Ammon's horn (tissue), 1 donor: ENCODE measurements at places on chromosomes 3 and 15.

- no peak for DNase-seq
Measured at GRCh38 chr15:39997031-39997430, 42.0 kb downstream of the SRP14 start.

- DNase-seq: no peak
Measured at GRCh38 chr3:115402651-115403050, 220.7 kb upstream of the GAP43 start.

- no peak for DNase-seq
Measured at GRCh38 chr3:131623431-131623830, 120.7 kb upstream of the MRPL3 start.

DNA sequence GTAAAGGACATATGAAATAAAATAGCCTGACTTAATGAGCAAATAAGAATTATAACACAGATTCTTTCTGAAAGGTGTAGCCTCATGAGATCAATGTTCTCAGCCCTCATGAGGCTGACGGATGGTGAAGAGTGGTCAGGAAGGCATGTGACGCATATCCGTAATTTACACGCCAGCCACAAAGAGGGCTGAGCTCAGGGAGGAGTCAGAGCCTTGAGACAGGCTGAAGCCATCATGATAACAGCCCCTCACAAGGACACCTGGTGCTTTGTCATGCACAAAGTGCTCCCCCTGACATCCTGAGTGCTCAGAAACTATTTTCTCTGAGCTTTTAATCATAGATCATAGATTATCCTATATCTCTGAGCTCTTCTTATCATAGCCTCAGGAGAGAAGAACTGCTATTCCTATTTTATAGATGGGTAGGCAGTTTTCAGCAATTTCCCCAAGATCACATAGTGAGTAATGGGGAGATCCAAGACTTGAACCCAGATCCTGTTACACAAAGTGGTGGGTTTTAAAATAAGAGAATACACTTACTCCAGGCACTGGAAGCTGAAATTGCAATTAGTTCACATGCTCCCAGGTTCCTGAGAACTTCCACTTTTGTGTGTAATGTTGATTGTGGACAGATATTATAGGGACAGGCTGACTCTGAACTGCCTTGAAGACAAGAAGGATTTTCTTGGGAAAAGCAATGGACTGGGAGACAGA, 267.1 kb downstream of the RPLP1 start:
- DNase-seq: peak; percentile 39

- no peak for DNase-seq
Measured at GRCh38 chr3:183868796-183869195, 15.9 kb downstream of the PARL start.

DNA sequence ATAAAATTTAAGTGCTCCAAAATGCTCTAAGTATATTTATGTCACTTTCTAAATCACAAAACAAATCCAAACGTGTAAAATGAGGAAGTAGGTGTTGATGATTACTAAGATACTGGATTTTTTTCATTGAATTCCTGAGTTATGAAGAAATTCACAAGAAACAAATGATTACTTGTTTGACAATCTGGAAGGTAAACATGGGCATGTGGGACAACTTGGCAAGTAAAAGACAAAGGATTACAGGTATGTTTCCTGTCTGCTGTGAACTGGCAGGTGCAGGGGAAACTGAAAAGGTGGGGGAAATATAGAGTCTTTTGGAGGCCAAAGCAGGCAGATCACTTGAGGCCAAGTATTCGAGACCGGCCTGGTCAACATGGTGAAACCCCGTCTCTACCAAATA, 252.7 kb upstream of the AZI2 start:
- DNase-seq: no peak

DNA sequence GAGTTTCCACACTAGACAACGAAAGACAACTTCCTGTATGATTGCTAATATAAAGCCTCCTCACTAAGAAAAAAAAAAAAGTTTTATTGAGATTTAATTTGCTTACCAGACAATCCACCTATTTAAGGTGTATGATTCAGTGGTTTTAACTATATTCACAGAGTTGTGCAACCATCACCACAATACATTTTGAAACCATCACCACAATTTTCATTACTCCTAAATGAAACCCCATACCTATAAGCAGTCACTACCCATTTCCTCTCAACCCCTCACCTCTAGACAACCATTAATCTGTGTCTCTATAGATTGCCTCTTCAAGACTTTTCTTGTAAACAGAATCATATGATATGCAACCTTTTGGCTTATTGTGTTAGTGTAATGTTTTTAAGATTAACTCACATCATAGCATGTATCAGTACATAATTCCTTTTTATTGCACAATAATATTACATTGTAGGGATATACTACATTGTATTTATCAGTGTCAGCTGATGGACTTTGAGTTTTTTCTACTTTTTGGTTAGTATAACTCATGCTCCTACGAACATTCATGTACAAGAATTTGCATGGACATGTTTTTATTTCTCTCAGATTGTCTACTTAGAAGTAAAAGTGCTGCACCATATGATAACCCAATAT, 339.7 kb downstream of the NLGN1 start:
- DNase-seq: no peak

DNA sequence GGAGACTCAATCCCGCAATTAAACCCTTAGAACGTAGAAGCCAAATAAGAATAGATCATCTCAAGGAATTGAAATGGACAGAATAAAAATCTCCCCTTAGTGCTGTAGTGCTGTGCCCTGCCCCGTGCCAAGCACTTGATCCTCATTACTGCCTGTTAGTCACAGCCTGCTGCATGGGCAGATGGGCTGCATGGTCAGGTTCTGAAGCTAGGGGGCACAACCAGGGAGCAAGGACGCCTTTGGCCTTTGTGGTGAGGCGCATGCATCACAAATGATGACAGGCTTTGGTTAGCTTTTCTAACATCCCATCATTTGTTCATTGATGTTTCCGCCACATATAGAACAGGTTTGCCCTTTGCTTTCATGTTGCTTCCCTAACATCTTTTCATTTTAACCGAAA, 336.3 kb upstream of the ADAMTS9 start:
- no peak for DNase-seq

DNA sequence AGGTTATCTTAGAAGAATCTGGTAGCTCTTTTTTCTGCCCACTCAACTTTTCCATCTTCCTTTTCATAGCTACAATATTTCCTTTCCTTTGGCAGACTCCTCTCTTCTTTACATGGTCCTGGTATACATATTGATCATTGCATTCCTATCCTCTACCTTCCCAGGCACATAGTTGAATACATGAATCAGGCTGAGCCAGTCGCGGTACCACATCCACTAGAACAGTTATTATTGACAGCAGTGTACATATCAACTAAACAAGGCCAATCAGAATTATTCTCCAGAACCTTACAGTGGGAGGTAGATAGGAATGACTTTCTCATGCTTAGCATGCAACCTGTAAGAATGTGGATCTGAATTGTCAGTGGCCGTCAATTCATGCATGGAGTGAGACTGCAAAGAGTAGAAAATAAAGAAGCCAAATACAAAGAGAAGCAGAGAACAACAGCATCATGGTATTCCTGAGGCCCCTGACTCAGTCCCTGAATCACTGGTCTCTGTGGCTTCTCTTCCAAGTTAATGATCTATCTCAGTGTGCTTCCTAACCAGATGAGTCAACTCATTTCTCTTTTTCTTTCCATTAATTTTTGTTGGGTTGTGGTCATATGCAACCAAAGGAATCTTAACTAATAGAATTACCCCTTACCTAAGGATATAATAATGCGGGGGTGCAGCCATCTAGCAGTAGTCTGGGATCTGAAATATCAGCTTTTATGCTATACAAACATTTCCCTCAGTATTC, 60.9 kb upstream of the DCBLD2 start:
- DNase-seq: no peak

DNA sequence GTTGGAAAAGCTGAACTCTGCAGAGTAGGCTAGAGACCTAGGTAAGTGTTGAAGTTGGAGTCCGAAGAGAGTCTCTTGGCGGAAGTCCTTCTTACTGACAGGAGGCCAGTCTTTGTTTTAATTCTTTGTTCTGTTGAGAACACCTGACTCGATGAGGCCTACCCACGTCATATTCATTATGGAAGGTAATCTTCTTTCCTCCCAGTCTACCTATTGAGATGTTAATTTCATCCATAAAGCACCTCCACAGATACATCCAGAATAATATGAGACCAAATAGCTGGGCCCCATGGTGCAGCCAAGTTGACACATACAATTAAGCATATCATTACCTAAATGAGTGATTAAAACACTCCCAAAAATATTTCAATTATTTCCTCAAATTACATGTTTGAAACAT, 515.5 kb downstream of the CADM2 start:
- no peak for DNase-seq

DNA sequence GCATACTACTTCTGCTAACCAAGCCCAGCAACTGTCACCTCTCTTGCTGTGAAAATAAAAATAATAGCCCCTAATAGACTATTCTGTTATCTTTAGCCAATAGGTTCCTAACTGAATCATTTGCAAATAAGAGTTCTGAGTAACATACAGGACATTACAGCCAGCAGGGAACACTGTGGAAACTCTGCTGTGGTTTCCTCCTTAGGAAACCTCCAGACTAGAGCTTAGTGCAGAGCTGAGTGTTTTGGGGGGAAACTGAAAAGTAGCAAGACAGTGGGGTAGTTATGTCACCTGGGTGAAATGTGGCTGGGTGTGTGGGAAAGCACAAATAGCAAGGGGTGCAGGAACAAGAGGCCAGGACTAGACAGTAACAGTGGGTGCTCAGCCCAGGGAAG, 32.4 kb downstream of the DZIP1L start:
- no peak for DNase-seq

DNA sequence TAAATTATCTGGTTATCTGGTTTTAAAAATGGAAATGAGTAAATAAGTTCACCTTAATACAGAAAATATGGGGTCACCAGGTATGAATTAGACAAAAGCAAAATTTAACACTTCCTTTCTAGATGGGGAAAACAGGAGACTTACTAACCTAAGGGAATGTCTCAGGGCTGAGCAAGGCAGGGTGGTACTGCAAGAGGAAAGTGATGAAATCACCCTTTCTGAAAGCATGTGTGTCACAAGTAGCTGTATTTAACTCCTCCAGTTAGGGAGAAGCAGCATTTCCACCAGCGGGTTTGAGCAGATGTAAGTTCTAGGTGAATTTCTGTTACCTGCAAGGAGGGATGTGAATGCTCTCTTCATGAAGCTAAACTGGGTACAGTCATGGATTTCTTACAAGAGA, 629.1 kb downstream of the MECOM start:
- no peak for DNase-seq
